Spinal cord (tissue), 10 donors: ENCODE measurements at places on chromosomes 13 and 19.

DNA sequence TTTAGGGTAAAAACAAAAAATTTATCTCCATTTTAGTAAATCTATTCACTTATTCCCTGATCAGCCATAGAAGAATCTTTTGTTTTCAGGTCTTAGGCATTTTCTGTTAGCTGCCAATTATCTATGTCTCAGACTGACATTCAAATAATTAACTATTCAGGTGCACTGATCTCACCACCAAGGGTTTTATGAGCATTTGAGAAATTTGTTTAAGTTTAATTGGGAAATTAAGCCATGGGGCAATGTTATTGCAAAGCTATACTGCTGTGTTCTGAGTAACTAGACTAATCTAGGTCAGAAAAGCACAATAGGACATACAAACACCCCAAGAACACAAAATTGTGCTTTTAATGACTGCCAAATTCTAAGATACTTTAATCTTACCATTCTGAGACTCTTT, 210.7 kb upstream of the EDNRB start:
- DNase-seq, result peak; percentile 71

- no peak for DNase-seq
Observed at GRCh38 chr19:33406521-33407139, 33.1 kb downstream of the CEBPG start.

- DNase-seq, result no peak
Observed at GRCh38 chr19:10774893-10775292, 57.0 kb downstream of the DNM2 start.

- DNase-seq, result no peak
Observed at GRCh38 chr19:21856773-21857514, 21.0 kb upstream of the ZNF43 start.

DNA sequence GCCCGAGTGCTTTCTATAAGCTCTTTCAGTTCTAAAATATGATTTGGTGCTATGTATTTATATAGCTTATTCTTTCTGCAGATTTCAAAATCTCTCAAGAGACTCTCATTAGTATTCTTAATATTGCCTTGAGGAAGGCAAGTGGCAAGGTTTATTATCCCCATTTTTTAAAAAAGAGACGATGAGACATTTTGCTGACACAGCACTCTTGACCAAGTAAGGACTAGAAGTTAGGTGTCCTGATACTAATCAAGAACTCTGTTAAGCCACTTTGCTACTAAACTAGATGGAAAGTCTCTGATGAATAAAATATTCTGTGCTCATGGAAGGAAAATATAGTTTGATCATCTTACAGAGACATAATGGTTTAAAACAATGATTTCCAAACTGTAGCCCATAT, 164.7 kb downstream of the MZT1 start:
- no peak for DNase-seq
